Aortic smooth muscle cell (primary cell): ENCODE measurements at places on chromosomes 4 and X. TPM values are rescaled to one million over a fixed set of nuclear protein-coding genes. Genes with fewer than 3 reads are reported as not detected.

Gene CXCL8
- total RNA-seq = 2.1 and 6.2 TPM in 2 replicates

Gene PNCK
- total RNA-seq = under 0.01 and 0.06 TPM in 2 replicates

Gene JCHAIN
- total RNA-seq = 0.12 and 0.13 TPM in 2 replicates

Gene IL15
- total RNA-seq = 2.9 TPM in 2 replicates

Gene CORIN
- 0.13 and 0.44 TPM in 2 replicates for total RNA-seq

Gene GAGE12E
- total RNA-seq = not detected in 2 replicates

Gene CT47B1
- total RNA-seq = not detected in 2 replicates

Gene GLRA3
- total RNA-seq = under 0.01 and 0.13 TPM in 2 replicates

Gene ARR3
- not detected in 2 replicates for total RNA-seq

Gene CITED1
- total RNA-seq = 0.13 TPM in 1 of 2 replicates, not detected in the other

Gene MYL5
- 18.9 and 27.5 TPM in 2 replicates for total RNA-seq

Gene USP17L12
- not detected in 2 replicates for total RNA-seq

Gene TENM3
- total RNA-seq = 0.13 and 0.19 TPM in 2 replicates

Gene CCDC149
- 18.0 and 18.2 TPM in 2 replicates for total RNA-seq

Gene CENPVL2
- not detected in 2 replicates for total RNA-seq

Gene MAP9
- total RNA-seq = 22.1 and 22.3 TPM in 2 replicates

Gene RHOXF1
- total RNA-seq = not detected in 2 replicates

Gene AFP
- 0.19 and 0.26 TPM in 2 replicates for total RNA-seq

Gene SLIT2
- total RNA-seq = 17.0 and 17.3 TPM in 2 replicates

Gene RAB9A
- 22.6 and 28.7 TPM in 2 replicates for total RNA-seq

Gene TBC1D14
- 34.7 and 35.1 TPM in 2 replicates for total RNA-seq

Gene LGI2
- 1.1 and 1.6 TPM in 2 replicates for total RNA-seq

Gene MUC7
- not detected in 2 replicates for total RNA-seq

Gene TRPC3
- total RNA-seq = under 0.01 TPM in 2 replicates

Gene IBSP
- total RNA-seq = not detected in 2 replicates

Gene TCP11X2
- total RNA-seq = not detected in 2 replicates

Gene CT45A2
- total RNA-seq = not detected in 2 replicates

Gene TRIM61
- 0.92 and 1.4 TPM in 2 replicates for total RNA-seq

Gene RNF128
- 1.1 and 1.5 TPM in 2 replicates for total RNA-seq

Gene ZNF157
- total RNA-seq = 0.12 and 0.13 TPM in 2 replicates

Gene ASMT
- not detected in 2 replicates for total RNA-seq

Gene KLHL4
- 1.3 and 1.6 TPM in 2 replicates for total RNA-seq

Gene ODAPH
- total RNA-seq = not detected in 2 replicates

Gene ACSL4
- 92.8 and 162 TPM in 2 replicates for total RNA-seq

Gene ZBED1
- total RNA-seq = 26.3 and 27.5 TPM in 2 replicates

Gene PQBP1
- total RNA-seq = 63.0 and 96.7 TPM in 2 replicates

Gene NUDT10
- 0.53 and 0.62 TPM in 2 replicates for total RNA-seq

Gene PDE6B
- 0.37 TPM in 1 of 2 replicates, not detected in the other for total RNA-seq

Gene INPP4B
- total RNA-seq = 47.8 and 51.9 TPM in 2 replicates

Gene CXorf49
- not detected in 2 replicates for total RNA-seq

Gene ARL9
- 0.13 and 0.19 TPM in 2 replicates for total RNA-seq

Gene BST1
- total RNA-seq = 15.4 and 19.7 TPM in 2 replicates

Gene POF1B
- total RNA-seq = not detected in 2 replicates

Gene KCND1
- total RNA-seq = 0.56 and 0.79 TPM in 2 replicates

Gene CCDC158
- 0.68 and 0.79 TPM in 2 replicates for total RNA-seq

Gene NEIL3
- total RNA-seq = 5.8 and 6.6 TPM in 2 replicates

Gene ALPK1
- 15.1 and 20.1 TPM in 2 replicates for total RNA-seq

Gene SPON2
- total RNA-seq = 1.4 and 2.6 TPM in 2 replicates
